HAP-1 (cell line): ENCODE measurements at places on chromosomes 6 and 20.

- no peak for DNase-seq
Observed at GRCh38 chr6:169092375-169092774, 161.3 kb downstream of the THBS2 start.

DNA sequence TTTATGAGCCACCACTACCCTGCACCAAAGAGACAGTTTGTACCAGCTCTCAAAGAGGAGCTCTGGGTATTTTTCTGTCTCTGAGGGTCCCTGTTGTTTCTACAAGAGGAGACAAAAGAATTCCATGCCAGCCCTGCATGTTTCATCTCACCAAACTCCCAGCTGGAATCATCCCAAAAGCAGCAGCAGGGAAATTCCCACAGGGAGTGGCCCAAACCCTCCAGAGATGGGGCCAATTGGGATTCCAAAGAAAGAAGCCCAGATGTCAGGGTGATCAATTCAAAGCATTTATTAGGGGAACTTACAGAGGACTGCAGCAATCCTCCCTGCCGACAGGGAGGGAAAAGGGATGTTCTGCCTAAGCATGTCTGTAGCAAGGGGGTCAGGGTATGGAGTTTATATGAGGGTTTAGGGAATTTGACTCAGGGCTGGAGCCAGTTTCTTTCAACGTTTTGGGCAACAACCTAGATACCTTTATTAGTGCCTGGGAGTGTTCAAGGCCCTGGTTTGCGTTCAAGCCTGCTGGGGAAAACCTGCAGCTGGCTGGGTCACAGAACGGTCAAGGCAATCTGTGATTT, 47.2 kb downstream of the MUC22 start:
- peak; percentile 10 for DNase-seq

DNA sequence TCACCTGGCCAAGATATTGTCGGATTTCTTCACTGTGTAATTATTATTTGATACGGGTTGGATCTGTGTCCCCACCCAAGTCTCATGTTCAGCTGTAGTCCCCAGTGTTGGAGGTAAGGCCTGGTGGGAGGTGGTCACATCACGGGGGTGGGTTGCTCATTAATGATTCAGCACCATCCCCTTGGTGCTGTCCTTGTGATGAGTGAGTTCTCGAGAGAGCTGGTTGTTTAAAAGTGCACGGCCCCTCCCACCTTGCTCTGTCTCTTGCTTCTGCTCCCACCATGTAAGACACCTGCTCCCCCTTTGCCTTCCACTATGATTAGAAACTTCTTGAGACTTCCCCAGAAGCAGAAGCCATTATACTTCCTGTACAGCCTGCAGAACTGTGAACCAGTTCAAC, 173.9 kb upstream of the PMEPA1 start:
- DNase-seq, result no peak

- no peak for DNase-seq
Observed at GRCh38 chr6:153960741-153961140, 78.3 kb upstream of the OPRM1 start.

DNA sequence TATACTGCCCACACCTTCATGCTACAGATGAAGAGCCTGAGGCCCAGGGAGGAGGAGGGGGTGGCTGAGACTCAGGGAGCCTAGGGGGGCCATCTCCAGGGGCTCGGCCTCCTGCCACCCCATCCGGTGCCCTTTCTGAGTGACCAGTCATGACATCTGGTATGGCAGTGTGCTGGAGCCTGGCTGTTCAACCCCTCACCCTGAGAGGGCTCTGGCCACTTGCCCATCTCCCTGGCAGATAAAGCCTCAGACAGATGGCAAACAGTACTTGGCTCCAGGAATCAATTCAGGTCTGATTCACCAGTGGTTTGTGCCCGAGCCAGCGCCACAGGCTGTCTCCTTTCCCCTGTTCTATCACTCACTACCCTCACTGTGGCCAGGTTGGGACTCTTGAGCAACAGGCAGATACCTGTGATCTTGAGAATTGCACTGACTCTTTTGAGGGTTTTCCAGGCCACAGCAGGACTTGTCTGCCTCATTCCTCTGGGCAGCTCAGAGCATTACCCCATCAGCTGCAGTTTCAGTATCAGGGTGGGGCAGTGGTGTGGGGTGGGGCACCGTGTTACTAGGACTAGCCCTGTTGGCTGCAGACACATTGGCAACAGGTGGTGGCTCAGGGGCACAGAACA, 22.8 kb downstream of the SRSF3 start:
- DNase-seq, result no peak

- DNase-seq, result no peak
Observed at GRCh38 chr6:89678531-89678930, 40.0 kb upstream of the LYRM2 start.

DNA sequence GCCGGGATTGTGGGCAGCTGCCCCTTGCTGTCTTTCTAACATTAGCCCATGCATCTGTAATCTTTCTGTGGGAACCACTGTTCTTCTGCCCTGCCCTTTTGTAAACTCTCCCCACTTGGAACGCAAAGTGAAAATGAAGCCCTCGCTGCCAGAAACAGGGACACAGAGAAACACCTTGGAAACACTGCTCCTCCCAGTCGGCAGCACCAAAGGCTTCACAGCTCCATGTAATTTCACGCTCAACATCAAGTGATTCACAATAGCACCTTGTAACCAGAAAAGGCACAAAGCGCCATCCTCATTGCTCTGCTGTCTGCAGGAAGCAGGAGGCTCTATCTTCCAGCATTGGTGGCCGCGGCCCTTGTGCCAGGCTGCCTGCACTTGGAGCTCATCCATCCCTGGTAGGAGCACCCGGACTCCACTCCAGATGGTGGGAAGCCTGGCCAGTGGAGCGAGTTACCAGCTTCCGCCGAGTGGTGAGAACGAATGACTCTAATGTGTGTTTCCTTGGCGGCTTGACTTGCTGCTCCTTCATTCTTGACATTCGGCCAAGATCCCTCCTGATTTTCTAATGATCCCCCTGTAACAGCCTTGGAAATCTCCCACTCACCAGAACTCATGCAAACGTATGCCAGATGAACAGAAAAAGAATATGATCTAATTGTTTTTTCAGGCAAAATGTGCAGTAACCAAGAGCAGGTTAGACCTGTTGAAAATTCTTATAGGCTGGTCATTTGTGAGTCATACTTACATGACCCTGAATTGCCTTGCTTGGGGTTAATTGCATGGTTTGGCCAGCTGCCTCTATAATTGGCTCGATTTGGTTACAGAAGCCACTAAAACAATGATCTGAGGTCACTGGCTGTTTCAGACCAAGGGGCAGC, 169.1 kb upstream of the CDYL start:
- no peak for DNase-seq

DNA sequence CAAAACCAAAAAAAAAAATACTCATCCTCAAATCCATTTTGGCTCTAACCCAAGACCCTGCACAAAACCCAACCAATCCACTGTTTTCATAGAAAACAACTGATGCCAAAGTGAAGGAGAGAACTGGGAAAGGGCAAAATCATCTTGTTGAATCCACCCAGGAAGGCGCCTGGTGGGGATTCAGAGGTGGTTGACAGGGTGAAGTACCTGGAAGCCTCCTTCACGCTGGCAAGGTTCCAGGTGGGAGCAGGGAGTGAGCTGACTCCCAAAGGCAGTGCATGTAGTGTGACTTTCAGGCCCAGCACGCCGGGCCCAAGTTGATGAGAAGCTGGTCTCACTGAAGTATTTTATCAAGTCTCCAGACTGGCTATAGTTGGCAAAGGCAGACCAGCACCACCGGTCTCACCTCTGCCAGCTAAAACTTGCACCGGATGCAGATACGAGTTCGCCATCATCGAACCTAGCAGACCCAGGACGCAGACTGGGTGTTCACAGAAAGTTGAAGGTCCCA, 16.5 kb downstream of the PPP1R10 start:
- DNase-seq, result no peak

DNA sequence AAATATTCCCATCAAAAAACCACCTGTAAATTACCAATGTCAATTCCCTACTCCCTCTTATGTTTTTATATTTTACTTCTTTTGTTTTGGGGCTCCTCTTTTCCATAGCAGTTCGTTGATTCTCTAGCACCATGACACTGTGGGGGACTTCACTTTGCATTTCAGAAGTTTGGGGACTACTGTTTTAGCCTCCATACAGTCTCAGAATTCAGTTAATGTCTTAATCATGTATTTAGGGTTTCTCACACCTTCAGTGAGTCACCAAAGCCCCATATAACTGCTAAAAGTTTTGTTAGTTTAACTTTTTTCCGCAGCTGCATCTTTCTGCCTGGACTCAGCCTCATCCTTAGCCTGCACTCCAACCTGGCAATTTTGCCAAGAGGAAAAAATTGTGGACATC, 20.7 kb upstream of the AIG1 start:
- DNase-seq, result no peak

DNA sequence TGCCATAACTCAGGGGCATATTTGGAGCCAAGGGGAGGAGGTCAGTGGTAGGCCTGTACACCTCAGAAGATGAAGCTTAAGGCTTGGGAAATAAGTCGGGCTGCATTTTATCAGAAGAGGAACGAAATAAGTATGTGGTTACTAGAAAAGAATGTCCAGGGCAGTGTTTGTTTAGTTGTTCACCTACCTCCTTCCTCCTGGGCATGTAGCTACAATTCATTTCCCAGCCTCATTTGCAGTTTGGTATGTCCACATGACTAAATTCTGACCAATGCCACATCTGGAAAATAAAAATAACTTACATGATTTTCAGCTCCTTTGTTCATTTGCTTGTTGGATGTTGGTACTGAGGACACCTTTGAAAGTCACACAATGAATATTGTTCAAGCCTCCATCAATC, 294.5 kb upstream of the RGS17 start:
- no peak for DNase-seq

GRCh38 chr6:131136021-131136786, 937 bp downstream of the AKAP7 start:
- DNase-seq, result no peak

GRCh38 chr6:7909323-7910276, 988 bp downstream of the TXNDC5 start:
- peak; percentile 81 for DNase-seq

DNA sequence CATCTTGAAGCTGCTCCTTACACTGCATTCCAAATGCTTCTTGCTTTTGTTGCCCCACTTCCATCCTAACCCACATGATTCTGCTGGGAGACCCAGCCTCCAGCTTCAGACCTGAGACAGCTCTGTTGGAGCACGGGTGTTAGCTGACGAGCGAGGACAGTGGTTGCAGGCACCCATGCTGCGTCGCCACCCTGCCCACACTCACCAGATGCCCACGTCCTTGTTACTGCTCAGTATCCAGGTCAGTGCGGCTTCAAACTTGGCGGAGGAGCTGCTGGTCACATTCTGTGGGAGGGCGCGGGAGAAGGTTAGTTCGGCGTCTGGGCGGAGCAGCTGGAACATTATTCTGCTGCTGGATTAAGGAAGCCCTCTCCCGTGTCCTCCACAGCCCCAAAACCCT, 9.0 kb downstream of the LEMD2 start:
- DNase-seq, result no peak

DNA sequence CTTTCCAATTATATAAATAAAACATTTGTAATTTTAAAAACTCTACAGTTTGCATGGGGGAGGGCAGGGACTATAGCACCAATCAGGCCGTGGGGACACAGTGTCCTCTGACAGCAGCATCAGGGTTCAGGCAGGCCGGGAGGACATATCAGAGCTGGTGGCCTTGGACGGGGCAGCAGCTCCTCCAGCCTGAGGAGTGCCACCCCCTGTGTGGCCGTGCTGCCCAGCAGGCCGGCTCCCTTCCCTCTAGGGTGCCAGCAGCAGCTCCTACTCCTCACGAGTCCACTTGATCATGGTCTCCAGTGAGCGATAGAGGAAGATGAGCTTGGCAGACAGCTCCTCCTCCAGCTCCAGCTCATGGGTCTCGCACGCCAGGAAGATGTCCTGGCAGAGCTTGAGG, 144.0 kb upstream of the PHACTR3 start:
- DNase-seq, result no peak

DNA sequence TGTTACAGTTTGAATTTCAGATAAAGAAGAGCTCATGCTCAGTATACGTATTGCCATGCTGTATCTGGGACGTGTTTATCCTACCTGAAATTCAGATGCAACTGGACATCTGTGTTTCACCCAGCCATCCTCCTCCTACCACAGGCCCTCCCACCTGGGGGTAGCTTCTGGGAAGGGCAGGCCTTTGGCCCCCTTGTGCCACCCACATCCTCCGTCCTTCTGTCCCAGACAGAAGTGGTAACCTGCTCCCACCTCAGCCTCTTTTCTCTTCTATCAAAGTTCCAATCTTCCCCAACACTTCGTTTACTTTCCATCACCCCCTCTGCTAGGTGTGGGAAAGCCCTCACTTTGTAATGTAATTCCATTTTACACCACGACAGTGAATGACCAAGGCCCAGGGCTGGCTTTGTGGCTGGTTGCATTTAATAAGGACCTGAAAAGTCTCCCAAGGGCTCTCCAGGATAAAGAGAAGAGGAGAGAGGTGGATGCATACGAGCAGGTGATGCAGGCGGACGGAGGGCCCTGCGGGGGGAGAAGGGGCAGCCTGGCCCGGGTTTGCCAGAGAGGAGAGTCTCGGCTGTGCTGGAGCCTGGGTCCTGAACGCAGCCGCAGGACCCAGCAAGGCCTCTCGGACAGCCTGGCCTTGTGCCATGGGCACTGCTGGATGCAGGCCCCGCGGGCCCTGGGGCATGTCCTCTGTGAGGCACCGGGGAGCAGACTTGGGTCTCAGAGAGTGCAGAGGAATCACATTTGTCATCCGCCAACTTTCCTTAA, 98.4 kb downstream of the PSMB1 start:
- no peak for DNase-seq

- DNase-seq, result no peak
Observed at GRCh38 chr20:62969939-62970306, 17.4 kb downstream of the SLC17A9 start.

DNA sequence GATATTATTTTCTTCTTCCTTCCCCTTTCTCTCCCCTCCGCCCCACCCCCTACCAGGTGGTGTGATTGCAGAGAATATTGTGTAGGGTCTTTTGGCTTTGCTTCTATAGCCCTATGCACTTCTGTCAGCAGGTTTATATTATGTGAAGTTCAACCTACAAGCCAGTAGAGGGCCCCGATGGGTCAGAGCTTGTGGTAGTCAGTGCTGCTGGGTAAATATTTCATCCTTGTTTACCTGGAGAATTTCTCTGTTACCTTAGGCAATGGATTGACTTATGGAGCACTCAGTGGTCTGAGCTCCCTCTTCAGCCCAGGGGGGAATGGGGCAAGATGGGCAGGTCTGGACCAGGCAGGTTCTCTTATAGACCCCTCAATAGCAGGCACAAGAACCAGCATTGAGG, 720.9 kb downstream of the GRIK2 start:
- peak; percentile 39 for DNase-seq

GRCh38 chr6:130937942-130938604, 110.9 kb downstream of the SMLR1 start:
- DNase-seq, result no peak

- DNase-seq, result no peak
Observed at GRCh38 chr6:170151321-170151771, 139.5 kb downstream of the DLL1 start.

- no peak for DNase-seq
Observed at GRCh38 chr20:7392542-7393206, 547.6 kb downstream of the HAO1 start.
